ENCODE measurements at places on chromosomes 12 and 14. TPM values are rescaled to one million over a fixed set of nuclear protein-coding genes. Genes with fewer than 3 reads are reported as not detected.

GRCh38 chr14:50854521-50854920 lies 17.3 kb upstream of the ABHD12B start:
- H3K4me1 ChIP-seq: peaks cover 5% of the 10 kb centered on the region
- no peak for DNase-seq
- no peak overlapping the region for H3K27ac ChIP-seq
- no peaks in the 10 kb centered on the region for H3K36me3 ChIP-seq

- H3K4me3 ChIP-seq: no peak overlapping the region
- H3K36me3 ChIP-seq: no peaks in the 10 kb centered on the region
- no peaks in the 10 kb centered on the region for H3K27me3 ChIP-seq
- peak; percentile 29 for DNase-seq
- no peak overlapping the region for H3K27ac ChIP-seq
- peaks cover 25% of the 10 kb centered on the region for H3K4me1 ChIP-seq
Measured at GRCh38 chr14:69682621-69683263, 71.3 kb downstream of the SUSD6 start.

GRCh38 chr14:103594265-103594664 lies 31.5 kb downstream of the COA8 start:
- H3K27ac ChIP-seq: peak overlapping the region; percentile 83
- peaks cover 30% of the 10 kb centered on the region for H3K4me1 ChIP-seq
- no peak for DNase-seq

- H3K4me1 ChIP-seq: peaks cover 11% of the 10 kb centered on the region
- no peak overlapping the region for H3K27ac ChIP-seq
- no peak for DNase-seq
- H3K36me3 ChIP-seq: no peaks in the 10 kb centered on the region
- no peak overlapping the region for H3K4me3 ChIP-seq
- no peaks in the 10 kb centered on the region for H3K27me3 ChIP-seq
Measured at GRCh38 chr12:130965214-130965613, 11.5 kb downstream of the ADGRD1 start.

GRCh38 chr14:43591776-43592175 lies 915.3 kb downstream of the FSCB start:
- H3K4me1 ChIP-seq: no peaks in the 10 kb centered on the region
- no peaks in the 10 kb centered on the region for H3K27me3 ChIP-seq
- H3K4me3 ChIP-seq: no peak overlapping the region
- no peak for DNase-seq
- H3K36me3 ChIP-seq: no peaks in the 10 kb centered on the region

GRCh38 chr14:68586896-68587751 lies 205.7 kb downstream of the ZFP36L1 start:
- peaks cover 2% of the 10 kb centered on the region for H3K36me3 ChIP-seq
- no peak overlapping the region for H3K4me3 ChIP-seq
- DNase-seq: peak; percentile 25
- no peaks in the 10 kb centered on the region for H3K27me3 ChIP-seq
- peaks cover 62% of the 10 kb centered on the region for H3K4me1 ChIP-seq

DNA sequence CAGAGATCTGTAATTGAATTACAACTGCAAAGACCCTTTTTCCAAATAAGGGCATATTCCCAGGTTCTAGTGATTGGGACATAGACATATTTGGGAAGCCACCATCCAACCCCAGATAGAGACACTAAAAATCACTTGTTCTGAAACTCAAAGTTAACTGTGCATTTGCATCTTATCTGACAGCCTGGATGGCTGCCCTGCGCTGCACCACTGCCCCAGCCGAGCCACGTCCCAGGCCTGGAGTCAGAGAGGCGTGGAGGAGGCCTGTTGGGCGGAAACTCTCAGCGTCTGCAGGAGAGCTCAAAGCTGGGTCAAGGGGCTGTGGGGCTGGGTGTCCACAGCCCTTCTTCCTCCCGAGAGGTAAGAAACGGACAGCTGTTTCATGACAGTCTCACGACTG lies 124.4 kb downstream of the RIMBP2 start:
- H3K27me3 ChIP-seq: no peaks in the 10 kb centered on the region
- peaks cover 15% of the 10 kb centered on the region for H3K4me1 ChIP-seq
- no peak overlapping the region for H3K4me3 ChIP-seq
- no peak overlapping the region for H3K27ac ChIP-seq

DNA sequence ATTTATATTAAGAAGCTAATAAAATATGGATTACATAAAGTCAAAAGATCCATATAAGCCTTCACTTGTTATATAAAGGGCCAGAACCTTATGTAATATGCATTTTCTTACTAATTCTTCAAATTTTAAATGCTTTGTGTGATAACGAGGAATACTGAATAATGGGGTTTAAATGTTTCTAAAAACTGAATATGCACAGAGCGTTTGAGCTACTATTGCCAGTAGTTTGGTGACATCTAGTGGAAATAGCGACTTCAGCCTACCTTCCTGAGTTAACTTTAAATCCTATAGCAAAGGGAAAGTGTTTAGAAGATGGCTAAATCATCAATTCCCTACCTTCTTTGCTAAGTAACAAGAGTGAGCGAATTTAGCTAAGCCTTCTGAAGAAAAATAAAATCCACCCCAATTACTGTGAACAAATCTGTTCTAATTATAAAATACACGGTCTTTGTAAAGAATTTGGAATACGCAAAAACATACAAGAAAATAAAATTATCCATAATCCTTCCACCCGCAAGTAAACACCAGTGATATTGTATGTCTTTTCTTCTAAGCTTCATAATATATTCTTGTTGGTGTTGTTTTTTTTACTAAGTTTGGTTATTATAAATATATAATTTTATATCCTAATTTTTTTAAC lies 115.5 kb upstream of the G2E3 start:
- no peaks in the 10 kb centered on the region for H3K27me3 ChIP-seq
- peak; percentile 38 for DNase-seq
- H3K4me3 ChIP-seq: no peak overlapping the region
- H3K27ac ChIP-seq: no peak overlapping the region
- no peaks in the 10 kb centered on the region for H3K4me1 ChIP-seq

The EGLN3 gene
- total RNA-seq: 40.7 TPM

The GUCY2C gene
- not detected for total RNA-seq

The TCL1A gene
- total RNA-seq: 2.2 TPM

The RPAP3 gene
- 26.5 TPM for total RNA-seq
